ENCODE measurements at places on chromosomes 5 and 9. TPM values are rescaled to one million over a fixed set of nuclear protein-coding genes. Genes with fewer than 3 reads are reported as not detected.

TRIM36 gene
- total RNA-seq, result 0.58 TPM

RNF145 gene
- total RNA-seq, result 85.0 TPM

GRM6 gene
- total RNA-seq, result not detected

MARCOL gene
- total RNA-seq, result not detected

SLC6A7 gene
- not detected for total RNA-seq

NEUROG1 gene
- not detected for total RNA-seq

CNTNAP3 gene
- total RNA-seq, result not detected

OTP gene
- total RNA-seq, result not detected

AGXT2 gene
- total RNA-seq, result not detected

MCIDAS gene
- total RNA-seq, result not detected

ANKRD31 gene
- 0.64 TPM for total RNA-seq

PAPPA gene
- total RNA-seq, result not detected

- no peak for DNase-seq
Measured at GRCh38 chr5:68873198-68873597, 220.6 kb upstream of the SLC30A5 start.

- DNase-seq, result no peak
Measured at GRCh38 chr9:83199240-83199639, 136.3 kb upstream of the RASEF start.

DNA sequence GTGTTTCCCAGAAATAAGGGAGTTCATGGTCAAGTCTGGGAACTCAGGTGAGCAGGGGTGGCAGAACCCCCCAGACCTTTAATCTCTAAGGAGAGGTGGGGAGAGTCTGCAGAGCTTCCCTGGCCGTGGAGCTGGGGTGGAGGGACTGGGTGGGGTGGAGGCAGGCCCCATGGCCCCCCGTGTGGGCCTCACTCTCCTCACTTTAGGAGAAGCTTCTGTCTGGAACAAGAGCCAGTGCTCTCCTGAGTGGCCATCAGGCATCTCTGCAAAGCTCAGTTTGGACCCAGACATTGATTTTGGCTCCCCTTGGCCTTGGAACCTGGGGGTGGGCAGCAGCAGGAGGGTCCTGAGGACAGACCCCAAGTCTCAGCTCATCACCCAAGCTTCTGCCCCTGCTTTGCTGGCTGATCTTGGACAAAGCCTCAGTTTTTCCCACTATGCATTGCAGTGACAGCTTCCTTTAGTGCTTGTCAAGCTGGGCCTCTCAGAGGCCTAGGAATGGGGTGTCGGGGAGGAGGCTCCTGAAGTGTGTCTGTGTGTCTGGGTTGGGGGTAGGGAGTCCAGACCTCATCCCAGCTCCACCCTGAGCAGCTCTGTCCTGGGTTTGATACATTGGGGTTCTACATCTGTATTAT lies 3.5 kb upstream of the GBGT1 start:
- no peak for DNase-seq

DNA sequence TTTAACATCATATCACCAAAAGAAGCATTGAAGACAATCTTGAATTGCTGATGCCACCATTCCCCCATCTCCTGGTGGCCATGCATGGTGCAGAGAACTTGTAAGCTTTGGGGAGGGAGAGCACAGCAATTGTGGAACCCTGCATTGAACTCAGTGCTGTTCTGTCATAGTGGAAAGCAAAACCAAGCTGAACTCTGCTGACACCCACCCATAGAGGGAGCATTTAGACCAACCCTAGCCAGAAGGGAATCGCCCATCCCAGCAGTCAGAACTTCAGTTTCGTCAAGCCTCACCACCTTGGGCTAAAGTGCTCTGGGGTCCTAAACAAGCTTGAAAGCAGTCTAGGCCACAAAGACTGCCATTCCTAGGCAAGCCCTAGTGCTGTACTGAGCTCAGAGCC lies 37.4 kb upstream of the RUSC2 start:
- DNase-seq, result no peak

DNA sequence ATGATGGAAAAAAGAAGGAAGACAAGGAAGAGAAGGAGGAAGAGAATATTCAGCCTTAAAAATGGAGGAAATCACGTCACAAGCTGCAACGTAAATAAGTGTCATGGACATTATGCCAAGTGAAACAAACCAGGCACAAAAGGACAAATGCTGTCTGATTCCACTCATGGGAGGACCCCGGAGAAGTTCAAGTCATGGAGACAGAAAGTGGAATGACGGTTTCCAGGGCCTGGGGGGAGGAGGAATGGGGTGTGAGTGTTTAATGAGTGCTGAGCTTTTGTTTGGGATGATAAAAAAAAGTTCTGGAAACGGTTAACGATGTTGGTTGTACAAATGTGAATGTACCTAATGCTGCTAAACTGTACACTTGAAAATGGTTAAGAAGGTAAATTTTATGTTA lies 439.5 kb downstream of the GADD45G start:
- no peak for DNase-seq

DNA sequence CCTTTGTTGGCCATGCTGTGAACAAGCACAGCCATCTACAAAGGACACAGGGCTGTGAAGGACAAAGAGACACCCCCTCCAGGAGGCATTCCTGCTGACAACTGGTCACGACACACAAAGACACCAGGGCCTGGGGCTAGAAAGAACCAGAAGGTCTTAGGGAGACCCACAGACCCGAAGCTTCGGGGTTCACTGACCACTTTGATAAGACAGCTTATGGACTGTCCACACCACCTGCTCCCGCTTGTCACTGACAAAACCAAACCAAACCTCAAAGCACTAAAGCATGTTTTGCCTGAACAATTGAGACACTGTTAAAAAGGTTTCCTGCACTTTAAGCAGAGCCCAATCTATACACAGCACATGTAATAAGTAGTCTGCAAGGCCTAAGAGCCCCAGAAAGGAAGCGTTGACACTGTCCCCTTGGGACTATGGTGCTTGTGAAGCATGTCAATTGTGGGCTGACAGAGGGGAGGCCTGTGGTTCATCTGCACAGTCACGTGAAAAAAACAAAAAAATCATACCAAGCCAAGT lies 185.0 kb downstream of the GAPVD1 start:
- no peak for DNase-seq

DNA sequence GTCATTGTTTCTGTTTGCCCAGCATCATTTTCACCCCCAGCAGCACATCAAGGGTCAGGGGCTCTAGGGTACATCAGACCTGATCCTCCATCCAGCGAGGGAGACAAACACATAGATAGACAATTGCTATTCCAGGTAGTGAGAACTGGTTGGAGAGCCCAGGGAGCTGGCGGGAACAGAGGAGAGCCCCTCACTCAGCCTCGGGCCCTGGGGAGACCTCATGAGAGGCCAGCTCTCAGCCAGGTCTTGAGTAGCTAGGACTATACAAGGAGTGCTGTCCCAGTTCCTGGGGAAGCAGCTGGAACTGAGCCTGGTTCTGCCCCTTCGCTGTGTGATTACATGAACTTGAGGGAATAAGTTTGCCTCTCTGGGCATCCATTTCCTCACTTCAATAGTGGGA lies 80.3 kb downstream of the HRH2 start:
- DNase-seq, result no peak

GRCh38 chr5:132310141-132310834 lies 16.1 kb downstream of the SLC22A4 start:
- no peak for DNase-seq

DNA sequence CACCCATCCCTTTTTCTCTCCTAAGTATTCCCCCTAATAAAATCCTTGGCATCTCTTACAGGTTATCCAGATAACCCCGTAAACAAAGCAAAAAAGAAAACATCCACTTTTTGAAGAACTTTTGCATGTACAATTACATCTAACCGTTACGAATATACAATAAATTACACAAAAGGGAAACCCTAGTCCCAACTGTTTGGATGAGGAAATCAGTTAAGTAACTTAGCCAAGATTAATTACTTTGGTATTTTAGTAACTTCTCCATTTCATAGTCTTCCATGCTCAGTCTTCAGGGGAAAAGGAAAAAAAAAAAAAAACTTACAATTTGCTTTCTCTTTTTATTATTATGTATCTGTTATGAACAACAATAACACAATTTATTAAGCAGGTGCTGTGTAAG lies 212.9 kb downstream of the ACTL7B start:
- no peak for DNase-seq

DNA sequence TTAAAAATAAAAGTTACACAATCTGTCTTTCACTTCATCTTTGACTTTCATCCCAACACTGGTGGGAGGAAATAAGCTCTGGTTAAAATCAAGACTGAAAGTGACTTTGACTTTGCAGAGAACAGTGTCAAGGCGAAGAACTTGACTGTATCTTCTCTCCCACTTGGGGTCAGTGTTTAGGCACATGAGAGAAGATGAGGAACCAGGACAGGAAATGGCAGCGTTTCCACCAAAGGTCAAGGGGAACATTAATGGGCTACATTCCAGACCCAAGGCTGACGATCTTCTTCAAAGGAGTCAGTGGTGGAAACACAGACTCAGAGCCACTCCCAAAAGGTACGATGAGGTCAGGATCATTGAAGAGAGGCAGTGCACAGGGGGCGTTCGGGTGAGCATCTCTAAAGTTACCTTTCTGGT lies 409.5 kb downstream of the ARHGEF28 start:
- DNase-seq, result no peak

DNA sequence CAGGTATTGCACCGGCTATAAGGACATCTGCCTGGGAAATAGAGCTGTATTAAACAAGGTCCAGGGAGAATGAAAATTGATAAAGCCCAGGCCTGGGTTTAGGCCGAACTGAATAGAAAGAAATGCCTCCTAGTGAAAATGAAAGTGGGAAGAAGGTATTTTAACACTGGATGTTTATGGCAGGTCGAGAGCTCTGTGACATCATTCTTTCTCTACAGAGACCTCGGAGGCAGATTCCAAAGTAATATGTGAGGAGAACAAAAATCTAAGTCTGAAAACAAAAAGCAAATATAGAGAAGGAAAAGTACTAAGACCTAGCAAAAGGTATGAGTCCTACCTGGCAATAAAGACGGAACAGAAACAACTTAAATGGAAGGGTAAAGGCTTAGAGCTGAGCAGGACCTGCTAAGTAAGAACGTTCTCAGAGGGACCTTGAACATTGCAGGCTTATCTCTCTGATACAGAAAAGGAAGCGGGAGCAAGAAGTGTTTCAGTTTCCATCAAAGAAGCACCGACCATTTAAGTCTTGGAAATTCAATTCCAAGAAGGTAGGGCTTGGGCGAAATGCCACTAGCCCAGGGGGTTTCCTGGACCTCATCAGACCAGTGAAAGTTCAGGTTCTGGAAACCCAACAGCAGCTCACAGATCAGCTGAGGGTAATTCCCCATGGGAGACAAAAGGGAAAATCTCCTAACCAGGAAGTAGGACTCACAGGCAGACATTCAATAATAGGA lies 80.0 kb downstream of the SUSD1 start:
- no peak for DNase-seq

DNA sequence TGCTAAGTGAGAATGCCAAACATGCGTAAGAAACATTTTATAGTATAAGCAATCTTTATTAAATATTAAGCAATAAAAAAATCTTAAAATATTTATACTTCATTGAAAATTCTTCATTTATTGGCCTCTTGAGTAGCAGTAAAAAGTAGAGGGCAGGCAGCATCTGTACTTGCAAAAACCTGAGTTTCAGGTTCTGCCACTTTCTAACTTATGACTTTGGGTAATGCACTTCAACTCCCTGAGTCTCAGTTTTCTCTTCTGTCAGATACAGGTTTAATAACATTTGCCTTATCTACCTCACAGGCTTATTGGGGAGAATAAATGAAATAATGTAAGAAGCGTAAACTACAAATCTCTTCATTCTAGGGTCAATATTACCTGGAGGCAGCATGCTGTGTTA lies 19.8 kb upstream of the MCTP1 start:
- no peak for DNase-seq

DNA sequence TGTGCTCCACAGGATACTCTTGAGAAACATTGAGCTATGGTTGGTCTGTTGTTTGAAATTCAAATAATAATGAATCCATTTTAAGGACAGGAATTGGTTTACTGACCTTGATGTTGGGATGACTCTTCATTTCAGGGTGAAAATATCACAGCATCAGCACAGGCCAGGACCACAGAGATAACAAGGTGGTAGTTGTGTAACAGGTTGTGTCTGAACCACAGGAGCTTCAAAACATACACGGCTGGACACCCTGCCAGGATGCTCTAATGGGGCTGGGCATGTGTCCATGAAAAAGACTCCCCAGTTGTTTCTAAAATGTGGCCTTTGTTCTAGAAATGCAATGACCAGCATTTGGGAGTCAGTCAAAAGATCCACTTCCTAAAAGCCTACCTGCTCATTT lies 69.8 kb downstream of the ACO1 start:
- no peak for DNase-seq

- no peak for DNase-seq
Measured at GRCh38 chr5:101720033-101720432, 576.1 kb downstream of the SLCO4C1 start.

DNA sequence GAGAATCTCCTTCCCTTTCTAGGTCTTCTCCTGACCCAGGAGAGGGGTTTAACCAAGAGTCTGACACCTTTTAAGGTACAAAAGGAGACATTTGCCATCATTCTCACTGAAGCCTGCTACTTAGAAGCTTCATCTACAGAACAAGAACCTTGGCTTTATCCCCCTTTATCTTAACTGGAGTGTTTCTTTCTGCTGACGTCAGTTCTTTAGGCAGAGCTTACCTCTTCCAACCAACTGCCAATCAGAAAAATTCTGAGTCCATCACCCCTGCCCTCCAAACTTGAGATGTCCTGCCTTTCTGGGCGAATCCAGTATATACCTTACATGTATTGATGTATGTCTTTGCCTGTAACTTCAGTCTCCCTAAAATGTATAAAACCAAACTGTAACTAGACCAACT lies 37.2 kb downstream of the PLEKHG4B start:
- no peak for DNase-seq

DNA sequence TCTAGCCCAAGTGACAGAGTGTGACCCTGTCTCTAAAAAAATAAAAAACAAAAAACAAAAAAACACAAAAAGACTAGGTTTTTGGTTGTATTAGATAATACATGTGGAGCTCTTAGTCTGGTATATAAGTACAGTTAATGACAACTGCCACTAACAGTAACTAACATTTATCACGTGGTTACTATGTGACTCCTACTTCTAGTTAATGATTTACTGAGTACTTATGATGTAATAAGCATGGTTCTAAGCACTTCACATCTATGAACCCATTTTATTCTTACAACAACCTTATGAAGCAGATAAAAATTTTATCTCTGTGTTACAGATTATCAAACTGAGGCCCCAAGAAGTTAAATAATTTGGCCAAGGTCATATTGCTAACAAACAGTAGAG lies 6.1 kb upstream of the TMEFF1 start:
- no peak for DNase-seq

Data from CD8-positive, alpha-beta memory T cell (primary cell).